ENCODE measurements at places on chromosomes 4 and X.

GRCh38 chr4:38306482-38307071 is 346.4 kb downstream of the PTTG2 start:
- DNase-seq: no peak

GRCh38 chr4:165635381-165635780 is 237.7 kb upstream of the TLL1 start:
- no peak for DNase-seq

GRCh38 chr4:153072661-153073060 is 131.6 kb upstream of the TRIM2 start:
- DNase-seq: no peak

DNA sequence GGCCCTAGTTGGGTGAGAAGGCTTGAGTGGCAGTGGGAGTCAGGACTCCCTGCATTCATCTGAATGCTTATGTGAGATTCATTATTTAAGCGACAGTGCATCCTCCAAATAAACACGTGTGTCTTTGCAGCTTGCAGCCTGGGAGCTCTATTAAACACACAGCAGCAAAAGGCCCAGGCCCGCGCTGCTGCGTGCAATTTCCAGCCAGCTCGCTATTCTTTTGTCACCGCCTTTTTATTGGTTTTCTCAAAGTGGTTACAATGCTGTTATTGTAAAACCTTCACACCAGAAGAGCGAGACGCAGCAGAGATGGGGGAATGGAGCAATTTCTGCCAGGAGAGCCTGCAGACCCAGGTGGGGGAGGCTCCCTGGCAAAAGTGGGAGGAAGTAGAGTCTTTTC is 252.5 kb downstream of the BCOR start:
- no peak for DNase-seq

- DNase-seq: no peak
These were observed 98.8 kb upstream of the STX18 start for GRCh38 chr4:4640692-4641091.

- DNase-seq: no peak
These were observed 26.9 kb upstream of the BEX4 start for GRCh38 chrX:103187953-103188475.
